DMS53 (cell line): ENCODE measurements at places on chromosomes 2 and 18.

DNA sequence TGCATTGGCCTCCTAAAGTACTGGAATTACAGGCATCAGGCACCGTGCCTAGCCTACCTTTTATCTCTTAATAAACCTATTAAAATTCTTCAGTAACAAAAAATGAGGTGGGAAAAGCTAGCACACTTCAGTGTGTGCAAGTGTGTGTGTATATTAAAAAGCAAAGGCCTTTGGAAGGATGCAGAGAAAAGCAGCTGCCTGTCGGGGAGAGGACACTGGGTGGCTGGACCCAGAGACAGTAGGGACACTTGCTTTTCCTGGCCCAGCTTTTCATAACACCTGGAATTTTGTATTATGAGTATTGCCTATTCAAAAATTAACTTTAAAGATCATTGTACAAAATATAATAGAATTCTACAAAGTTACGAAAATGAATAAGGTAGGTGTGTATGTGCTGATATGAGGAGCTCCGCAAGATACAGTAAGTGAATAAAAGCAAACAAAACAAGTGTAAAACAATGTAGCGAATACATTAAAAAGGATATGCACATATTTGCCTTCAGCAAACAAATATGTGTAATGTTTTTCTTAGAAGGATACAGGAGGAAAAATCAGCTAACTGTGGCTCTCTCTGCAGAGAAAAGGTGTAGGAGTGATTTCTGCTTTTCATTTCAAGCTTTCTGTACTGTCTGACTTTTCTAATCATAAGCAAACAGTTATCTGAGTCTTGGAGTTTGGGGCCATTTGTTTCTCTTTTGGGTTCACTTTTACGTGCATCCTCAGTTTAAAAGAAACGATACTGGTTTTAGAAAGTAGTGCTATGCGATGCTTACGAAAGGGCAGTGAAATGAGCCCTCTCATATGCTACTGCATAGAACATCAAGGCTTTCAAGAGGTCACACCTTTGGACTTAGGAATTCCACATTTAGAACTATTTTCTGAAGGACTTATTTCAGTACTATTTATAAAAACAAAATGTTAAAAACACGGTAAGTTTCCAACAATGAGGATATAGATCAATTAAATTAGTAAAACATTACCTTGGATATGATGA lies 70.8 kb downstream of the USP40 start:
- no peak for DNase-seq

- DNase-seq: no peak
Measured at GRCh38 chr2:147386284-147386683, 458.5 kb upstream of the ACVR2A start.

GRCh38 chr2:134717286-134718022 lies 1.3 kb downstream of the TMEM163 start:
- DNase-seq: peak; percentile 4

DNA sequence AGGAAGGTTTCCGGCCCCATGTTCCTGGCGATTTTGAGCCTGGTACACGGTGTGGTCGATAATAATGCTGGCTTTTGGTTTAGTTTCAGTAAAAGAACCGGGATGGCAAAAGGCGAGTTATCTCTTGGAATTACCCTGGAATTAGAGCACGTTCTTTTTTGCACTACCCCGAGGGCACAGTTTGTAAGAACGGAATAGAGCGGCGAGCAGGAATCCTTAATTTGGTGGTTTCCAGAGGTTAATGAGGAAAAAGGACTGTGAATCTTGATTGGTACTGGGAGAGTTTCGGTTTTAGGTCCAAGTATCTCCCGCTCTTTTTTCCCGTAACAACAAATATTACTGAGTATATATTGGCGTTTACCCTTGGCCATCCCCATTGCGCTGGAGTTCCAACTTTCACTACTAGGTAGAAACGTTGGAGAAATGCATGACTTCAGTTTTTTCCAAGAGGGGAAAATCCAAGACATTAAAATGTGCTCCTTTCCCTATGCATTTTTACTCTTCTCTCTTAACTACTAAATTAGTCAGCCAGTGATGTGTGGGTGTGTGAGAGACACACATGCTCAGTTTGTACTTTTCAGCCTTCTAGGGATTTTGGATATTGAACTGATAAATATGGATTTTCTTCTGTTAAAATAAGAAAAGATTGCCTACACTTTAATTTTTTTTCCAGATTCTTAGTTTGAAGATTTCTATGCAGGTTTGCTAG lies 160.8 kb downstream of the AGPS start:
- peak; percentile 73 for DNase-seq

GRCh38 chr2:8061219-8061618 lies 620.6 kb upstream of the ID2 start:
- DNase-seq: no peak

- DNase-seq: no peak
Measured at GRCh38 chr2:207750876-207751275, 18.8 kb downstream of the FZD5 start.

GRCh38 chr2:17547237-17547636 lies 6.7 kb downstream of the VSNL1 start:
- DNase-seq: no peak
